ENCODE measurements at places on chromosomes 16 and 17.

DNA sequence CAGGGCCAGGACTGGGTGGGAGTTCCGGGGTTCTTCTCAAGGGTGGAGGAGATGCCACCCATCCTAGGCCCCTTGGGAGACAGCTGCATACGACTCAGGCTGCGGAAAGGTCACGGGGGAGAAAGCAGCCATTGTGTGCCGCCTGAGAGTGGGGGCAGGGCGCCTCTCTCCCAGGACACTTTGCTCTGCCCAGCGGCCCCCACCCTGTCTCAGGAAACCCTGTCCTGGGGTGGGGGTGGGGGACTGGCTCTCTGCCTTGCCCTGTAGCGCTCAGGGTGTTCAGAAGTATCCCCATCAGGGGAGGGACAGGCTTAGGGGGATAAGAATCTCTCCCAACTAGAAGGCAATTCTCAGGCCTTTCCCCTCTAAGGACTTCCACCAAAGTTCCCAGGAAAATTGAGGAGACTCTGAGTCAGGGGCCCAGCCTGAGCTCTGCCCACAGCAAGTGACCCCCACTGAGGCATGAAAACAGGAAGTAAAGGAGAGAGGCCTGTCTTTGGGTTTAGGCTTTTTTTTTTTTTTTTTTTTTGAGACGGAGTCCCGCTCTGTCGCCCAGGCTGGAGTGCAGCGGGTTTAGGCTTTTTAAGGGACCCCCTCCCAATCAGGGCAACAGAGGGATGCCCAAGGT, 4.9 kb downstream of the GIT1 start:
- no peak for DNase-seq

GRCh38 chr17:28228109-28228840, 90.7 kb upstream of the TMEM97 start:
- DNase-seq, result no peak

DNA sequence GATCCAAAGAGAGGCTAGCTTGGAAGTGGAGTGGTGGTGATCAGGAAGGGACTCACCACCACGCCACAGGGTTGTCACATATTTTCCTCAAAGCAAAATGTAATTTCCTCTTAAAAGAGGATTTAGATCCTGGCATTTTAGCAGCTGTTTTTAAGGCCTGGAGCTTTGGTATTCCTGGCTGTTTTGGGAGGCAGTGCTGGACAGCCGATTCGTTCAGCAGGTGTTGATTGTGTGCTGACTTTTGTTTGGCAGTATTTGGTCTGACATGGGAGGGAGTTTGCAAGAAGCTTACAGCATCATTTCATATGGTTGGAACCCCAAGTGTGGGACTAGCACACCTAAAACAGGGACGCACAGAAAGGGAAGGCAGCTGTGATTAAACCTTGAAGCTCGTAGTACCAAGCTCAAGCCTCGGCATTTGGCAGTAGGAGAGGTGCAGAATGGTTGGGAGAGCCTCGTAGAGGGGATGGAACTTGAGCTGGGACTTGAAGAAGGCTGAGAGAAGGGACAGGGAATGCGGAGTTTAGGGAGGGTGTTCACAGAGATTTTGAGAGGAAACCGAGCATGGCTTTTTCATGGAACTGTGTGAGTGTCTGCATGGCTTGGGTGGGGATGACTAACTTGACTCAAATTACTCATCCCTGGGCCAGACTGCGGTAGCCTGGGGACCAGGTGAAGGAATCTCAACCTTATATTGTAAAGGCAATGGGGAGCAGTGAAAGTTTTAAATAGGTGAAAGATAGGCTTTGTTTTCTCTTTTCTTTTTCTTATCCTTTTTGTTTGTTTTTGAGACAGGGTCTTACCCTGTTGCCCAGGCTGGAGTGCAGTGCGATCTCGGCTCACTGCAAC, 52.3 kb downstream of the RPTOR start:
- no peak for DNase-seq

DNA sequence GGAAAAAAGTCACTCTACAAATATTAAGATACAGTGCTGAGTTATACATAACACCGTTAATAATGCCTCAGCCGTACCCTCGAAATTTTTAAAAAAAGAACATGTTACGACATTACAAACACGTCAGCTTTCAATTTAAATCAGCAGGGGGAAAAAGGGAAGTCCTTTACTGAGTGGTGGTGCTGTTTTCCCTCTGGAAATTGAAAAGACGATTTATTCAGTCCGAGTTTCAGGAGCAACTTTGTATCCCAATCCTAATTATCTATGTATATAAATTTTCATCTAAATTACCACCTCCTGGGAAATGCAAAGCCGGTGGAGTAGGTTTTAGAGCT, 1.3 kb downstream of the NETO2 start:
- DNase-seq, result no peak

GRCh38 chr16:11507991-11508390, 78.7 kb downstream of the LITAF start:
- DNase-seq, result no peak

- DNase-seq, result no peak
Observed at GRCh38 chr16:52298769-52299168, 248.2 kb downstream of the TOX3 start.

- DNase-seq, result no peak
Observed at GRCh38 chr17:32553168-32553567, 66.4 kb downstream of the CDK5R1 start.

GRCh38 chr16:67667453-67667816, 821 bp downstream of the C16orf86 start:
- no peak for DNase-seq

GRCh38 chr16:63426275-63426870, 1390.1 kb upstream of the CDH8 start:
- DNase-seq, result no peak

- no peak for DNase-seq
Observed at GRCh38 chr17:76124582-76125390, 16.3 kb downstream of the FOXJ1 start.

DNA sequence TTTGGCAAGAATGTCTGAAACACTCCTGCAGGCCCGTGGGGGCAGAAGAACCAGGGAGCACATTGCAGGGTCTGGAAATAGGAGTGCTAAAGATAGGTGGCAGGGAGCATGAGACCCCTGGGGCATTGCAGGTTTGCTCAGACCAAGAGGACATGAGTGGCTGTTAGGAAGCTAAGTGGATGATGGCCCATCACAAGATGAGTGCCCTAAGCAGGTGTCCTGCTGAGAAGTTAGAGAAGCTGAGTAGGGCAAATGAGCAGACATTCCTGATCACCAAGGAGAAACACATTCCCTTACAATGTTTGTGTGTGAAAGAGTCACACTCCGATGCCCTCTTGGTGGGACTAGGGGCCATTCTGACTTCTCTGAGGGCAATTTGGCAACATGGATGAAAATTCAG, 9.9 kb downstream of the MLYCD start:
- DNase-seq, result no peak

GRCh38 chr17:16521070-16521727, 29.2 kb upstream of the LRRC75A start:
- peak; percentile 6 for DNase-seq

DNA sequence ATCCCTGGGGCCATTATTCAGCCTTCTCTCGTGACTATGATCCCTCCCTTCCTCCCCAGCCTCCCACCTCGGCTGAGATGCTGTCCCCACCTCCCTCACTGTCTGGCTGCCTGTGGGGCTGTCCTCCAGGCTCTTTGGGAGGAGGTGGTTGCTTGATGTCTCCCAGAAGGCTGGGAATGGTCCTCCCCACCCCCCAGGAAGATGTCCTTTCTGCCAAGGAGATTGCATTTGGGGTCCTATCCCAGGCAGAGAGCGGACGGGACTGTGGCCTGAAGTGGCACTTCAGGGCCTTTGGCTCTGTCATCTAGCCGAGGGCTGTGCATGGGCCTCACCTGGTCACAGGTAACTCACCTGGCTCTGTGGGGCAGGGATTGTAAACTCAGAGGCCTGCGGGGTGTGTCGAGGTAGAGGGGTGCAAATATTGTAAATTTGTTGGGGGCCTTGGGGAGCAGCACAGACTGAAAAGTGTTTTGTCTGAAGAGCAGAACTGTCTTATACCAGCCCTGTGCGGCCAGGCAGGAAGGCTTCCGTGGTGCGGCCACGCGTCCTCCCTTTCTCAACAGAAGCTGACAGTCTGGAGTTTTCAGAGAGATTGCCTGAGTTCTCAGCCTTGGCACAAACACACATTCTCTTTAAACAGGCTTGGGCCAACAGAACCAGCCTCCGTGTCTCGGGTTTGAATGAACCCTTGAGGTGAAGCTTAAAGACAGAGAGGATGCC, 177.9 kb downstream of the SEC14L1 start:
- no peak for DNase-seq

- DNase-seq, result no peak
Observed at GRCh38 chr16:50585331-50585776, 37.2 kb downstream of the NKD1 start.

DNA sequence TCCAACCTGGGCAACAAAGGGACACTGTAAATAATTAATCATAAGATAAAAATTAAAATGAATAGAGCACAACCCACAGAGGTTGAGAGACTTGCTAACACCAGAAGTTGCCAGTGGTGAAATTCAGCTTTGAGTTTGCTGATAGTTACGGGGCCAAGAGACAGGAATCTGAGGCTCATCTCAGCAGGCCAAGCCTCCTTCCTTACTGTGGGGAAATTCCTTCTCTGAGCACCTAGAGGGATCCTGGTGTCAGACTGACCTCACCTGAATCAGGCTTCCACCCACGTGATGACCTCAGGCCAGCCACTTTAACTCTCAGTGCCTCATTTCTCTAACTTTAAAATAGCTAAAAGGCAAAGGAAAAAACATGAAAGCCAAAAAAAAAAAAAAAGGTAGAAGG, 4.7 kb downstream of the ABAT start:
- DNase-seq, result no peak

DNA sequence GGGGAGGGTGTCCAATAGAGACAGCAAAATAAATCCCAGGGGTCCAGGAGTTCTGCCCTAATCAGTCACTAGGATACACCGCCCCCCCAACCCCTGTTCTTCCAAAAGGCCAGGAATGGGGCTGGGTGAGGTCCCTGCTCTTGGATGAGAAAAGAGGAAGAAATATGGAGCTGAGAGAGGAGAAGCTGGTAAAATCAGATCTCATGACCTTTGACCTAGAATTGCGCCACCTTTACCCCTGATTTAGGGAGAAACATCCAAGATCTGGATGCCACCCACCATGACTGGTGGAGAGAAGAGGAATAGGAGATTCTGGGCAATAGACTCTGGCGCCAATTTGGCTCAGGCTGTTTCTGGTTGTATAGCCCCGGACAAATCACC, 707 bp upstream of the CACNB1 start:
- DNase-seq, result no peak

GRCh38 chr17:82127704-82128103, 29.7 kb upstream of the FASN start:
- DNase-seq, result peak; percentile 26

DNA sequence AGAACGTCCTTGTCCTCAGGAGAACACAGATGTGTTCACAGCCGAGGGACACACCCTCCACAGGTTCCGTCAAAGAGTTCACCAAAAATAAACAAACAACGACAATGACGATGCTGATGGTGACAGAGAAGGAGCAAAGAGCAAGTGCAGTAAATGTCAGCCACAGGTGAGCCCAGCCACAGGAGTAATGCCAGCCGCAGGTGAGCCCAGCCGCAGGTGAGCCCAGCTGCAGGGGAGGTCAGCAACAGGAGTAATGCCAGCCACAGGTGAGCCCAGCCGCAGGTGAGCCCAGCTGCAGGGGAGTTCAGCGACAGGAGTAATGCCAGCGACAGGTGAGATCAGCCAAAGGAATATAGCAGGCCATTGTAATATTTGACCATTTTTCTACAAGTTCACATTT, 315.2 kb downstream of the FOXL1 start:
- no peak for DNase-seq

GRCh38 chr17:70314506-70314905, 145.2 kb downstream of the KCNJ2 start:
- DNase-seq, result no peak

DNA sequence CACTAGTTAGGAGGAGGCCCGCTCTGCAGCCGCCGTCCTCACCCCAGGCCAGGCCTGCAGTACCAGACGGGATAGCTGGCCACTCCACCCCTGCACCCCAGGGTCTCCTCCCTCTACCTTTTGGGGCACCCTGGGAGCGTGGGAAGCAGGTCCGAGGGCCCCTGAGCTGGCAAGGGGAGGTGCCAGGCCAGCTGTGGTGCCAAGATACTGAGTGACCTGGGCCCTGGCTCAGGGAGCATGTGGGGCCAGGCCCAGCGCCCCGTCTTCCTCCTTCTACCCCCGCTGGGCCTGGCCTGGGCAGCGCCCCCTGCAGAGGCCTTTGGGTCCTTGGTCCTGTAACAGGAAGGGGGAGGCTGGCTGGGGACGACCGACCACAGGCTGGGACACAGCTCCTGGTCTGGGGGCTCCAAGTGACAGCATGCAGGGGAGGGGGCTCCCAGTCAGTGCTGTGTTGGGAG, 13.0 kb downstream of the PAM16 start:
- no peak for DNase-seq

DNA sequence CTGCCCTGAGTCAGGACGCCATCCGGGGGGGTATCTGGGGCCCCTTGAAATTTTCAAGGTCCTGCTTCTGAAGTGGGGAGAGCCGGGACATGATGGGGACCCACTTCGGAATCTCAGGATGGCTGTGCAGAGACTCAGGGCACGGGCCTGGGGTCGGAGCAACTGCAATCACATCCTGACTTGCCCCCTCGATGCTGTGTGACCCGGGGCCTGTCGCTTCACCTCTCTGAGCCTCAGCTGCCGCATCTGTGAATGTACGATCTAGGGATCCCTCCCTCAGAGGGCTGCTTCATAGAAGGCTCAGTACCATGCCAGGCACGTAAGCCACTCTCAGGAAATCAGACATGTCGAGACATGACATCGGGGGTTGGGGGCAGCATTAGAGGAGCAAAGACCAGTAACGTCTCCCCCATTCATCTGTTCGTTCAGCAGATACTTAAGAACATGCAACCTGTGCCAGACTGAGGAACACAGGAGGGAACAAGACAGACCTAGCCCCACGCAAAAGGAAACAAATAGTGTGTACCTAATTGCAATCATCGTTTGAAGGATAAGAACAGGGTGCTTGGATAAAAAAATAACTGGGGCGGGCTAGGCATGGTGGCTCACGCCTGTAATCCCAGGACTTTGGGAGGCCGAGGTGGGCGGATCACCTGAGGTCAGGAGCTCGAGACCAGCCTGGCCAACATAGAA, 229.6 kb downstream of the PARN start:
- no peak for DNase-seq

- DNase-seq, result no peak
Observed at GRCh38 chr16:73205153-73205886, 157.4 kb upstream of the ZFHX3 start.

DNA sequence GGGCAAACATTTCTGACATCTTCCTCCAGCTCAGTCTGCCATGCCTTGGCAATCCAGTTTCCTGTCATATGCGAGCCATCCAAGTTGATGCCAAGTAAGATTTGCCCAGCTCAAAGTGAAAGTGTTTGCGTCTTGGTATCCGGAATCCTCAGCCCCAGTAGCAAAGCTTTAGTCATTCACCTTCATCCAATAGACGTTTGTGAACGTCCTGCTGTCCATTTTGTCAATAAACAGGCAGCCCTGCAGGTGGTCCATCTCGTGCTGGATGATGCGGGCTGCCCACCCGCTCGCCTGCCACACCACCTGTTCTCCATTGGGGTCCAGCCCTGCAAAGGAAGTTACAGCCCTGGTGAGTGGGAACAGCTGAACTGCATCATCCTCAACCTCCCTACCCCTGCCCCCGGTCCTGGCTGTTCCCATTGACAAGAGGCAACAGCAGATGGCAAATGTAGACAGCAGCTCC, 1.5 kb downstream of the PDF start:
- no peak for DNase-seq

- DNase-seq, result no peak
Observed at GRCh38 chr16:70701036-70701435, 15.2 kb upstream of the MTSS2 start.

All from activated naive CD4-positive, alpha-beta T cell (primary cell).